Activated T-cell treated with anti-CD3 and anti-CD28 coated beads, Interleukin-2, amount 50 U/mL, for 24 hours (primary cell): ENCODE measurements at places on chromosomes 7 and 10.

DNA sequence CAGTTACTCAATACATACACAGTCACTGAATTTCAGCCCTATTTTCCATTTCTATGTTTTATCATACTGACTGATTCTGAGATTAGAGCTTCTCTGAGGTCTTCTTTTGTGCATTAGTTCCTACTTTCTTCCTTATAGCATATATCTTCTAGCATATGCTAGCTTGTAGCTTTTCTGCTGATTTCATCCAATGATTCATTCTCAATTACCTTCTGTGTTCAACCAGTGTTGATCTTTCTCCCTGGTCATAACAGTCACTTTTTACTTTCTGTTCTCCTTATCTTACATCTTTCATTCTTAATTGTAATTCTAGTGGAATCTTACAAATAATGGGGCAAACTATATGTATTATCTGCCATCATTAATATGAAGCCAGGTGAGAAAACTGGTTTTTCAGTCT is 159.5 kb upstream of the HGF start:
- no peak for DNase-seq

GRCh38 chr10:9294865-9295264 is 1240.4 kb downstream of the GATA3 start:
- no peak for DNase-seq

GRCh38 chr7:74025730-74026129 is 2.2 kb upstream of the ELN start:
- DNase-seq = no peak

DNA sequence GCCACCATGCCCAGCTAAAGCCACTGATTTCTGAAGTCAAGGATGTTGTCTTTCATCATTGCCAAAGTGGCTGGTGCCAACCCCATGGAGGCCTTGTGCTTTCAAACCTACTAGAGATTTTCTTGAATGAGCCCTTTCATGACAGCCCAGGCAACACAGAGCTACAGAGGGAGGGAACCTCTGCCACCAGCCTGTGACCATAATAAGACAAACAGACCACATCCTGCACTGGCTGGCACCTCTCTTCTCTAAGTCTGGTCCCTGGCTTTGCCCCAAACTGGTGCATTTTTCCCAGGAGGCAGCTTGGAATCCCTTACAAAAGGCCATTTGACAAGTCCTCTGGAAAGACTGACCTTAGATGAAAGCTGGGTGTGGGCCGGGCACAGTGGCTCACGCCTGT is 348.8 kb downstream of the GALNT17 start:
- no peak for DNase-seq

DNA sequence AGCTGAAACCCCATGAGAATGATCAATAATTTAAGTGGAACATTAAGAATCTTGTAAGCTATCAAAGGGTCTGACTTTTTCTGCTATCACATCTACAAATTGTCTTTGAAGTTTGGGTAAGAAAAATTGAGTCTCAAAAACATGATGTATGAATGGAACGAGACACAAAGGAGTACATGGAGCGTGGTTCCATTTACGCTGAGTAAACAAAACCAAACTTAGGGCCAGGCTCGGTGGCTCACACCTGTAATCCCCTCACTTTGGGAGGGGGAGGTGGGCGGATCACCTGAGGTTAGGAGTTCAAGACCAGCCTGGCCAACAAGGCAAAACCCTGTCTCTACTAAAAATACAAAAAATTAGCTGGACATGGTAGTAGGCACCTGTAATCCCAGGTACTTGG is 24.3 kb downstream of the SMC3 start:
- no peak for DNase-seq

DNA sequence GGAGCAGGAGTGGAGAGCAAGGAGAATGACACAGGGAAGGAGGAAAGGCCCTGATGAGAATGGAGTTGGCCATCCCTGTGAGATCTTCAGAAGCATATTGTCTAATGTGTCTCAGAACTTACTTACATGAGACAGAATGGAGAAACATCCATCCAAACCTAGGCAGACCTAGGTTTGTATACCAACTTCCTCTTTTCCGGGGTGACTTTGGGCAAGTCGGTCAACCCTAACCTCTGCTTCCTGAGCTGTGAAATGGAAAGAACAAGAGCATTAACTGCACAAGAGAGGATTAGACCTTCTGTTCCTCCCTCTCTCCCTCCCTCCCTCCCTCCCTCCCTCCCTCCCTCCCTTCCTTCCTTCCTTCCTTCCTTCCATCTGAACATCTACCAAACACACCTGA is 4.5 kb downstream of the GHRHR start:
- DNase-seq = no peak

GRCh38 chr10:57830877-57831560 is 436.7 kb downstream of the IPMK start:
- no peak for DNase-seq

- DNase-seq = no peak
These were observed 2.2 kb upstream of the GRIFIN start for GRCh38 chr7:2478399-2478785.

DNA sequence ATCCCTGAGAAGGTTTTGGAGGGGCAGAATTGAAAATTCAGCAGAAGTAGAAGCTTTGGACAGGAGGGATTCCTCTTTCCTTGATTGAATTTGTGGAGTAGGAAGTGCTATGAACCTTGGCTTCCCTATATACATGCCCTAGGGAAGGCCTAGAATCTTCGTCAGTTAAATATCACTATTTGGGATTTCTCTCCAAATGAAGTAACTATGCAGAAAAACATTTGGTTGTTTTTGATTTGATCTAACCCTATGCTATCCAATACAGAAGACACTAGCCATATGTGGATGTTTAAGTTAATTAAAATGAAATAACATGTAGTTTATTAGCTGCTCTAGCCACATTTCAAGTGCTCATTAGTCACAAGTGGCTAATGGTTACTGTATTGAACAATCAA is 15.7 kb downstream of the ANLN start:
- no peak for DNase-seq

DNA sequence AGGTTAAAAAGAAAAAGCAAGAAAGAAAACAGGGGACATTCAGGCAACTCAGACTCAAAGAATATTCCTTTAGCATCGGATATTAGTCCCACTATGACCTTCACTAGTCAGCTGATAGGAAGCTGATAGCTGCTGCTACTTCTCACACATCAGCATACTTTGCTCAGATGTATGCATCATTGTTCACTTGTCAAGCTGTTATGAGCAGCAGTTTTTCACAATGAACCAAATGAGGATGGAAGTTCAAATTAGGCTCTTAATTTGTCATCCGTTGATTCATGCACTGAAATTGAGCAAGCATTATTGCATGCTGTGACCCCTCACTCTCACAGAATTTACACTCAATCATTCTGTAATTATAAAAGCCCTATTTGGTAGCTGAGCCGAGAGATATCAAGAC is 257.7 kb downstream of the SNX13 start:
- DNase-seq = no peak

DNA sequence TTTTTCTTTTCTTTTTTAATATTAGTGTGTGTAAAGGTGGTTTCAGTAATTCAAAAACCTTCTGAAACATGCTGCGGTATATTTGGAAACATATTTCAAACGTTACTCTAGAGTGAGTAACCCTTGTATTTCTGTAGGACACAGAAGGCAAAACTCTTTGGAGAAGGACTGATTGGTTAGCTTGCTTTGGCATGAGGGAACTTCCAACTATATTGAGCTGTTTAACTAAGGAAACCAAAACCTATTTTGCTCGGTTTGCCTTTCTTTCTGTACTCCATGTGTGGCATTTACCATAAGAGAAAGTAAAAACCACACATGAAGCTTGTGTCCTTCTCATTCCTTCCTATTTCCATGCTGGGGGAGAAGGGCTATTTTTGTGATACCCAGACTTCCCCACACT is 149.8 kb downstream of the DYNC1I1 start:
- no peak for DNase-seq

DNA sequence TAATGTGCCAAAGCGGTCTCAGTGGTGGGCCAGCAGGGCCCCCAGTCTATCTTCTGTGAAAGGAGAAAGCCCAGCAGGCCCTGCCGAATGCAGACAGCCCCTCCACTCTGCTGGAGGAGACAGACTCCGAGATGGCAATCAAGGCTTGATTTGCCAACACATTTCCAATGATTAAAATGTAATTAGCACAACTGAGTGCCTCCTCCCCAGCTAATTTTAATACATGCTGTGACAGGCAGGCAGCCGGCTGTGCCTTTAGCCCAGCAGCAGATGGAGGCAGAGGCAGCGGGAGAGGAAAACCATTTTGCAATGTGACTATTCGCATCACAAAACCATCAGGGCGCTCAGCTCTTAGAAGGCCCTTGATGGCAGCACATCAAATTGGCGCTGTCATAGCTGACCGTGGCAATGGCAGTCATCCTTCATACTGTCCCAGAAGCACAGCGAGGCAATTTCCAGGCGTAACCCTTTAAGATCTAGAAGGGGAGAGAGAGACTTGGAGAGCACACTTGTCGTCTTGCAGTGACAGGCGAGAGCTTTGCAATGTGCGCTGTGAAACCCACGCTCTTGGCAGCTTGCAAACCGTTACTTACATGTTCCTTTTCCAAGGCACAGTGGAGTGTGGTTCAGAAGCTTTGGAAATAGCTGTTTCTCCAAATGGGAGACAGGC is 714.8 kb upstream of the GALNT17 start:
- no peak for DNase-seq

DNA sequence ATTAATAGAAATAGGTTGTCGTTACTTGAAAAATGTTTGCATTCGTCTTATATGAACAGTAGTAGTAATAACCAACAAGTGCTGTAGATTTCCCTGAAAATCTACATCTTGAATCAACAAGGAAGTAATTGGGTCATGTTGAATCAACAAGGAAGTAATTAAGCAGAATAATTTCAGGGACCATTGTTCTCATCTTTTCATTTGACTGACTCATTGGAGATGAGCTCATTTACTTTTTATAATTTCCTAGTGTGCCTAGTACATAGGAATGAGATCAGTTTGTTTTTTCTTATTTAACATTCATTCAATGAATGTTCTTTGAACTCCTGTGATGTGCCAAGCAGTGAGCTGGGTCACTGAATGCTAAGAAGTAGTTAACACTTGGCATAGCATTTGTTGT is 8.2 kb downstream of the CLDN12 start:
- no peak for DNase-seq

- no peak for DNase-seq
These were observed 112.6 kb upstream of the TBX20 start for GRCh38 chr7:35366167-35367155.

GRCh38 chr7:90886416-90886815 is 290.3 kb downstream of the CDK14 start:
- no peak for DNase-seq

DNA sequence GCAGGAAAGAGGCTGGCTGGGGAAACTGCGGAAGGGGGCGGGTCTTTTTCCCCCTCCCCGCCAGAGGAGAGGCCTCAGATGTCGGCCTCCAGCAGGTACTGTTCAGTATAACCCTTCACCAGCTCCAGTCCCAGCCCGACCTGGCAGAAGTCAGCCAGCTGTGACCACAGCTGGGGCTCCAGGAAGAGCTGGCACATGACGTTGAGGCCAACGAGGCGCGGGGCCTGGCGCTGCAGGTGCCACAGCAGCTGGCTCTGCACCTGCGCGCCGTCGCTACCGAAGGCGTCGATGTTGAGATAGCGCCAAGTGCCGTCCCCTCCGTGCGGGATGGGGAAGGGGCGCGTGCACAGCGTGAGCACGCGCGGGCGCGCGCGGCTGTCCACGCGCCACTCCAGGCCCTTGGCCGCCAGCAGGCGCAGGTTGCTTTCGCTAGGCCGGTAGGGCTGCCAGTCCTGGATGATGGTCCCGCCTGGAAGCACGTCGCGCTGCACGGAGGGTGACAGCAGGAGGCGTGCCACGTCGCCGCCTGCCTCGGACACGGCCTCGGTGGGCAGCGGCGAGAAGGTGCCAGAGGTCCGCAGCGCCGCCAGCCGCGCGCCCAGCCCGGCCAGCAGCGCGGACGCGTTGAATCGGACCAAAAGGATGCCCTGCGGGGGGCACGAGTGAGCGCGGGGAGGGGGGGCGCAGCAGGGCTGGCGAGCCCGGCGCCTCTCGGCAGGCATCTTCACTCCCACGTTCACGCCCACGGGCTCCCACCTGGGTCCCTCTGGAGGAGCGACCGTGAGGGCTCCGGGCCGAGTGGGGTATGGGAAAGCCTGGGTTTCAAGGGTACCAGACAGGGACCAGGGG is 6.9 kb upstream of the VGF start:
- DNase-seq = no peak

DNA sequence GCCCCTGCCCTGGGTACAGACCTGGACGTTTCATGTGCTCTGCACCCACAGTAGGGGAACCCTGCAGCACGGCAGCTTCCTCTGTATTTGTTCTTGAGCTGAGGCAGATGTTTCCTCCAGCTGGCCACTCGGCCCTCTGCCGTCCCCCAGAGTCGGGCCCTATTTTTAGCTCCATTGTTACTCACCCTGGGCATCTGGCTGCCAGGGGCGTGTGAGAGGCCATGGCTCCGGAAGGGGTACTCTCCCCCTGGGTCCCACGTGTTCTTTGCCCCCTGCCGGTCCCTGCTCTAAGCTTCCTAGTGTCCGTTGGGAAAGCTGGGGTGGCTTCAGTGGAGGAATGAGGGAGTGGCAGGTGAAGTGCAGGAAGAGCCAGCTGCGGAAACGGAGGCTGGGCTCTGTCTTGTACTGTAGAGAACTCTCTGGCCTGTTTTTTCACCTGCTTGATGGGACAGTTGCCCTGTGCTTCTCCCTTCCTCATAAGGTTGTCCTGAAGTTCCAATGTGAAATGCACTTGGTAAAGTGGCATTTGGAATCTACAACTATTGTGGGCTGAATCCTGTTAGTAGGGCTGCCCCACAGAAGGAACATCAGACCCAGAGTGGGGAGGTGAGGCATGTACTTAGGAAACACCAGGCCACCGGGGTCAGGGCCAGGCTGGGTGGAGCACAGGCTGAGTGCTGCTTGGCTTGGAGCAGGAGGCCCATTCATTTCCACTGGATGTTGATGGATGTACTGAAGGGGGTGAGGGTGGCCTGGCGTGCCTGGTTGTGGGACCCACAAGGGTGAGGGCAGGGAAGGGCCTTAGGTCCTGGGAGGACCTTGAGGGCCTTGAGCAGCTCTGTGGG is 30.6 kb downstream of the PALD1 start:
- no peak for DNase-seq

- DNase-seq = no peak
These were observed 40.9 kb downstream of the ADRA2A start for GRCh38 chr10:111117528-111118277.
